ENCODE measurements at places on chromosomes 12 and 14. TPM values are rescaled to one million over a fixed set of nuclear protein-coding genes. Genes with fewer than 3 reads are reported as not detected.
A peak's percentile ranks its signal among the peaks of the same experiment; 100 is the strongest.

DNA sequence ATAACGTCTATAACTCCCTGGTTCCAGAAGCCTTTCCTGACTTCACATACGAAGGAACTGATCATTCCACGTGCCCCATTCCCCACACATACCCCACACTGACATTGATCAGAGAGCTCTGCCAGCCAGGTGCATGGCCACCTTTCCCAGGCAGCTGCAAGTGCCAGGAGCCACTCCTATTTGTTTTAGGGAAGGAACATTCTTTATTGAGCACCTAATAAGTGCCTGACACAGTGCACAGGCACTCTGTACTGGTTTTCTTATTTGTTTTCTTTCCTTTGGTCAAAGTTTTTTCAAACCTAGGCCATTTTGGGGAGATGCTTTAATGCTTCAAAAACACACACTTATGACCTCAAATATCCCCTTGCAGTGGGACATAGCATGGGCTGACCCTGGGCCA is 50.0 kb downstream of the PITPNM2 start:
- no peak for DNase-seq

Gene GRIP1
- polyA plus RNA-seq: 0.44 TPM

- no peak for DNase-seq
These were observed 11.9 kb downstream of the ANKRD13A start for GRCh38 chr12:110010853-110011723.

GRCh38 chr12:123721245-123721644 is 9.1 kb downstream of the ATP6V0A2 start:
- no peak for DNase-seq

Gene TMCC3
- 4.9 TPM for polyA plus RNA-seq

- DNase-seq: no peak
These were observed 317.5 kb upstream of the OR4E1 start for GRCh38 chr14:21991130-21991529.

DNA sequence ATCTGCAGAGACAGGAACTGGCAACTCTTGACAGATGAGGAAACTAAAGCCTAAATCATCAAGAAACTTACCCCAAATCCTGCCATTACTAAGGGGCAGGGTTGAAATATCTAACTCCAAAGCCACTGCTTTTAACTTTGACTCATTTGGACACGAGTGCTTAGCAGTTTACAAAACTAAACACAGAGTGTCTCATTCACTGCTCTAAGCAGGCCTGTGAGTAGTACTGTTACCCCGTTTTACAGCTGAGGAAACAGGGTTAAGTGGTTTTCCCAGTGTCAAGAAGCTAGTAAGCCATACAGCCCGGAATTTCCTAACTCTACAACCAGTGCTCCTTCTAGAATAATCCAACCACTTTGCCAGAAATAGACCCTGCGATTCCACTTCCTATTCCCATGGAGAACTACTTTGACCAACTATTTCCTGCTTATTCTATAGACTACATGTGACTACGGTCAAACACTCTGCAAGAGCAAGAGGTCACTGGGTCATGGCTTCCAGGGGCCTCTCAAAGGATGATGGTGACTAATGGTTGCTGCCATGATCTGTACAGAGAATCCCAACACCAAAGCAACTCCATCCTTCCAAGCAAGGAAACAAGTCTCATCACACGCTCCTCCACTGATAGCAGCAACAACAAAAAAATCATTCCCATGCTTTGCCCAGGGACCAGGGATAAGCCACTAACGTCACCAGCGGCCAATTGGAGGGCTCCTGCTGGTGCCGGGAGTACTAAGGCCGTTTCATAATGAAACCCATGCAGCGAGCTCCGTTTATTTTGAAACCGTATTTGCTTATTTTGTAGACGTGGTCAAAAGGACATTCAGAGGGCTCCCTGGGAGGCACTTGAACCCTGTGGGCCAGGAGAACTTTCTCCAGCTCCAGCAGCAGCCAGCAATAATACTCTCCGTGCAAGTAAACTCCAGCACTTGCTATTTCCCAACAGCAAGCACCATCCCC is 56.3 kb downstream of the NUAK1 start:
- no peak for DNase-seq

Gene KRT75
- 4.9 TPM for polyA plus RNA-seq

Gene ACRBP
- 0.11 TPM for polyA plus RNA-seq

DNA sequence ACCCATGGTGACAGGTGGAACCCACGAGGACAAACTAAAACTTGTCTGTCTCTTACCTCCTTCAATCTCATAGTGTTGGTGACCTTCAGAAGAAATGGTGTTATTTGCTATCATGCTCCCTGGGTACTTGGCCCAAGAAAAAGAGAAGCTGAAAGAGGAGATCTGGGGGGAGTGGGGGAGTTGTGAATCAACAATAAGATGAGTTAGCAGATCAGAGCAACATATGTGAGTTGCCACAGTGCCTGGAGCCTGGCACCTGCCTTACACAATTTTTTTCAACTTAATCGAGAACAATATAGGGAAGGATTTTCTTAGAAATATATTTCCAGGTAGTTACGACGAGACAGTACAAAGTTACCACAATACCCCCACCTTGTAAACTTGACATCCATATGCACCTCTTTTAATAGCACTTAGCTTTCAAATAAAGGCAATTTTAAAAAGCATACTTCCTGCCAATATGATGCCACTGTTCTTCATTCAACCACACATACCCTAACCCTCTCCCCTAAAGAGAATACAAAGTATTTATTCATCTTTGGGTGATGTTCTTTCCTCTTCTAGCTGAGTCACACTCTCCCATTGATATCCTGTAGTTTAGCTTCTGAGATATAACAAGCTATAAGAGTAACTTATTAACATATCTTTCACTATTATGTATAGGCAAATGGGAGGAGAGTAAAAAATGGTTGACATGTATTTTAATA is 424.1 kb upstream of the OR4E1 start:
- DNase-seq: no peak

DNA sequence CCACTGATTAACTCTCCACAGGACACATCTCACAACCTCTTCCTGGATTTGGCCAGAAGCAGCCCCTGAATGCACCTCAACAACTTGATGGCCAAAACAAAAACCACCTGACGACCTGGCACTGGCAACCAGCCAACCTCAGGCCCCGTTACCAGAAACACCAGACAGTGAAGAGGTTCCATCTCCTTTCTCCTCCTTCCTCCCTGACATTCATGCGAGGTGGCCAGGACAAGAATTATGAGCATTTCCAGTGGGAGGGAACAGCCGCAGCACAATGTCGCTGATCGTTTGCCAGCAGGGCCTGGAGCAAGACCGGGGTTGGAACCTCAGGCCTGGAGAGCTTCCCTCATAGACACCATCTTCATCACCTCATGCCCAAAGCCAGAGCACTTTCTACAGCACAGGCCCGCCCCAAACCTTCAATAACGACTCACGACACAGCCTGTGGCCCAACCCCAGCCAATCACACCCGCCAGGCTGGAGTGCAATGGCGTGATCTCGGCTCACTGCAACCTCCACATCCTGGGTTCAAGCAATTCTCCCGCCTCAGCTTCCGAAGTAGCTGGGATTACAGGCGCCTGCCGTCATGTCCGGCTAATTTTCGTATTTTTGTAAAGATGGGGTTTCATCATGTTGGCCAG is 48.7 kb downstream of the CCDC88C start:
- DNase-seq: no peak

DNA sequence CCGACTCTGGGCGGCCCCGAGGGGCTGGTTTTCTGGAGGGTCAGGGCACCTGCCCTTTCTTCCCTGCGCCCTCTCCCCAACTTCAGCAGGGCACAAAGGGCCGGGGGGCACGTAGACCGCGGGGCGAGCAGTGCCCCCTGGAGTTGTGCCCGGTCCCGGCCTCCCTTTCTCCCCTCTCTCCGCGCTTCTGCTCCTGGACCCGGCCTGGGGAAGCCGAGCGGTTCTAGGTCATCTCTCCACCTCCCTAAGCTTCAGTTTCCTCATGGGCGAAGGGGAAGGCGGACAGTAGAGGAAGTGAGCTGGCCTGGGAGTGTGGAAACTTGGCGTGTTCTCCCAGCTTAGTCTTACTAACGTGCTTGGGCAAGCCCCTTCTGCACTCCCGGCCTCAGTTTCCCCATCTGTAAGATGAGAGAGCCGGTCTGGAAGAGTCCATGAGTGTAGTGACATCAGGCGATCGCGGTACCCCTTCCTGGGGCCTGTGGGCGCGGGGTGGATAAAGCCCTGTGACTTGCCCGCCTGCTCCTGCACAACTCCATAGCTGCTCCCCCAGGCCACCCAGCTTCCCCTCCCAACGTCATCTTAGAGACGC is 158.6 kb upstream of the PARP11 start:
- DNase-seq: peak; percentile 76

DNA sequence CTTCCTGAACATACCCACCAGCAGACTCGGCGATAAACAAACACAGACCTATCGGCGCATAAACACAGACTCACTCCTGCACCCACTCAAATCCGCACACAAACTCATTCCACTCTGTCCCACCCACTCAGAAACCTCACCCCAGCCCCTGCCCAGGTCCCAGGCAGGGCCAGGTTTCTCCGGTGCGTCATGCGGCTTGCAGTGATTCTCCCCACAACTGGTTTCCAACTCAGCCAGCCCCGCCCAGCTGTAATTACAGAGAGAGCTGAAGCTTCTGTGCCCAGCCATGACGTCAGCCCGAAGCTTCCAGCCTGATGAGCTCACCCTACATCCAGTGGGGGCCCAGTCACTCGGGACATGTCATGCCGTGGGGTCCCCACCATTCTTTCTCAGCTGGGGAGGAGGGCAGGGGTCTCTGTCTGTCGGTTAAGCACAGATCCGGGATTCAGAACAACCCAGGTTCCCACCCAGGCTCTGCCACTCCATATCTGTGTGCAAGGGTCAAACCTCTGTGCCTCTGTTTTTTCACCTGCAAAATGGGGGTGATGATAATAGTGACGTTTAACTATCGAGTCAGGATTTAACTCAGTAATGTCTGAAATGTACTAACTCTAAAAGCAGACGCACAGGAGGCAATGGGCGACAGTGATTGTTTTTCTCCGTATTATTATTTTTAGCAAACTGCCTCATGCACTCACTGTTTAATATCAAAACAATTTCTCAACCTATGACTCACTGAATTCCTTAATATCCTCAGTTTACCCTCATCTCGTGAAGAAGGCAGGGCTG is 2.3 kb upstream of the HSPB8 start:
- peak; percentile 20 for DNase-seq

Gene LRRIQ1
- polyA plus RNA-seq: 0.35 TPM

- DNase-seq: no peak
These were observed 52.5 kb downstream of the ADGRD1 start for GRCh38 chr12:131006036-131006735.

GRCh38 chr14:100432652-100433427 is 109.7 kb downstream of the SLC25A47 start:
- no peak for DNase-seq

Gene EPYC
- not detected for polyA plus RNA-seq

DNA sequence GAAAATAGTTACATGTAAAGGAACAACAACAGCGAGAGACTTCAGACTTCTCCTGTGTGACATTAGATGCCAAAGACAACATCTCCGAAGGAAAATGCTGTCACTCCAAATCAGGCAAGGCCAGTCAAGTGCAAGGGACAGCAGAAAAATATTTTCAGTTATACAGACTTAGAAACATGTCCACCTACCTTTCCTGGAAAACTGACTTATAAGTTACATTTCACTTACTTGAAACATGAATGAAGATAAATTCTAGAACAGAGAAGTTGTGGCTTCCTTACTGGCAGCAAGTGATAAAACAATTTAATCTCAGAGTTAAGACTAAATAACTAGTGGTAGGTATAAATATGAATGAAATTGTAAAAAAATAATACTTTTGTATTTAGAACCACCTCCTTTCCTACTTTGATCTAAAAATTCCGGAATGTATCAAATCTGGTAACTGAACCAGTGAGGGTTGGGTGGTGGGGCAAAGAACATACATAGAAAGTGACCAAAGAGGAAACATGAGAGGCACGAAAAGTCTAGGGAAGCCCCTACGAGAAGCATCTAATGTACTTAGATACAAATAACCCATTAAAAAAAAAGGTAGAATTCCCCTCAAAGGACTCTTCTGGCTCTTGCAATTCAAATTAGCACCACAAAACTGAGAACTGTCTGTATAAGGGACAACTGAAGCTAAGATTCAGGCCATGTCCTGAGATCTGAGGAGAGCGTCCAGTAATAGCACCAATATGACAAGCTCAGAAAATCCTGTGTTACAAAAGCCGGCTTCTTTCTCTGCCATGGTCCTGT is 21.2 kb downstream of the MTHFD1 start:
- no peak for DNase-seq

DNA sequence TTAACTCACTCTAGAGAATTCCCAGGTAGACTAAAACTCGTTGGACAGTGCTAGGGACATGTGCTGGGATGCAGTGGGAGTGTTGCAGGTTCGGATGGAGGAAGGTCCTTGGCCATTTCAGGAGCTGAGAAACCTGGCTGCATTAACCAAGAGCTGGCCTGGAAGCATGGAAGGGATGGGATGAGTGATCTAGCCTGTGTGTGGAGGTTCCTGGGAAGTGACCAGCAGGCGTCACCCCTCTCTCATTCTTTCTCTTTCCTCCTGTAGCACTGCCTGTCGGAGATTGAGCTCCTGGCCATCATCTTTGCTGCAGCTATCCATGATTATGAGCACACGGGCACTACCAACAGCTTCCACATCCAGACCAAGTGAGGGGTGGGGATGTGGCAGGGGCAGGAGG is 15.6 kb downstream of the PPP1R1A start:
- no peak for DNase-seq

Gene LMNTD1
- not detected for polyA plus RNA-seq

DNA sequence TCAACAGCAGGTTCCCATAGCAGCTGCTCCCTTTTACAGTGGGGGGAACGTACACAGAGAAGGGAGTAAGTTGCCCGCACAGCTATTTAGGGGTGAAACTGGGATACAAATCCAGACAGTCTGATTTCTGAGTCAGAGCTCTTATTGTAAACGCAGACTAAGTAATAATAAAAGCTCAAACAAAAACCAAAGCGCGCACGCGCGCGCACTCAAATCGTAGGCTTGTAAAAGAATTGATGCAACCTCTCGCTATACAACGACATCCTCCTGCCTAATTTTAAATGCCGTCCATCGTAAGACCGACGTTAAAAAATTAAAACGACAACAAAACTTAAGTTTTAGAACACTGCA is 747 bp upstream of the DACT1 start:
- DNase-seq: peak; percentile 46

- DNase-seq: no peak
These were observed 66.0 kb downstream of the BMP4 start for GRCh38 chr14:53890611-53891101.

Gene TNS2
- polyA plus RNA-seq: 1.2 TPM
